PC-3 (cell line): ENCODE measurements at places on chromosomes 5 and 9. TPM values are rescaled to one million over a fixed set of nuclear protein-coding genes. Genes with fewer than 3 reads are reported as not detected.
A peak's percentile ranks its signal among the peaks of the same experiment; 100 is the strongest.

- no peak for DNase-seq
These were observed 239.8 kb downstream of the PBX3 start for GRCh38 chr9:125986966-125987365.

Gene OCLN
- total RNA-seq, result 35.4 and 45.2 TPM in 2 replicates

Gene PCDHB12
- 0.15 and 0.63 TPM in 2 replicates for total RNA-seq

DNA sequence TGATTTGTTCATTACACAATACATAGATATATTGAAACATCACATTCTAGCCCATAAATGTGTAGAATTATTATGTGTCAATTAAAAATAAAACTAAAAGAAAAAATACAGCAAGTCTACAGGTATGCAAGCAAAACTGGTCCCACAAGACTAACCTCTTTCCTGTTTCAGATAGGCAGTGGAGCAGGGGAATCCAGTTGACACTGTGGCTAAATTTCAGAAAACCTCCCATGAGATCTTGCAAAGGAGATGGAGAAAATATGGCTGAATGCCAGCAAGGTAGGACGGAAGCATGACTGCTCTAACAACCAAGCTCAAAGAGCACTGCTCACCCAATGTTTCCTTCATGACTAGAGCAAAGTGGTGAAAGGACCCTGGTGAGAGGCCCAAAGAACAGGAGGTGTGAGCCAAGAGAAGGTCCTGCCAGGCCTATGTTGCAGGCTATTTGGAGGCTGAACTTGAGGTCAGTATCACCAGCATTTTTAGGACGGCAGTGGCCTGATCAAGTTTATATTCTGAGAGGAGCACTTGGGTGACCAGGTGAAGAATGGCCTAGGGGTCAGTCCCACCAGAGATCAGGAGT is 1.1 kb upstream of the SH3TC2 start:
- peak; percentile 98 for DNase-seq

DNA sequence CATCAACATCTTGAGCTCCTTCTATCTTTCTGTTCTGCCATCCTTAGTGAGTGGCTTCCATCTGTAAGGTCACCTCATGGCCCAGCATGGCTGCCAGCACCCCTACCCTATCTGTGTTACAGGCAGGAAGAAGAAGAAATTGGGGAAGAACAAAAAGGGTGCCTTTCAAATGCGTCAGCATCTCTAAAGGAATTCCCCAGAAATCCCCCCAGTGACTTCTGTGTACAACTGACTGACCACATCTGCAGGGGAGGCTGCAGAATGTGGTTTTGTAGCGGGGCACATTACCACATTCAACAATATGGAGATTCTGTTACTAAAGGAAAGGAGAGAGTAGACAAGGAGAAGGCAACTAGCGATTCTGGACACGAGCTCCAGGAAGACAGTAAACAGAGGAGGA is 40.1 kb downstream of the ALG2 start:
- DNase-seq, result no peak
